ENCODE measurements at places on chromosomes 13 and 19.

- DNase-seq = no peak
Measured at GRCh38 chr19:4861147-4861546, 6.3 kb downstream of the PLIN3 start.

DNA sequence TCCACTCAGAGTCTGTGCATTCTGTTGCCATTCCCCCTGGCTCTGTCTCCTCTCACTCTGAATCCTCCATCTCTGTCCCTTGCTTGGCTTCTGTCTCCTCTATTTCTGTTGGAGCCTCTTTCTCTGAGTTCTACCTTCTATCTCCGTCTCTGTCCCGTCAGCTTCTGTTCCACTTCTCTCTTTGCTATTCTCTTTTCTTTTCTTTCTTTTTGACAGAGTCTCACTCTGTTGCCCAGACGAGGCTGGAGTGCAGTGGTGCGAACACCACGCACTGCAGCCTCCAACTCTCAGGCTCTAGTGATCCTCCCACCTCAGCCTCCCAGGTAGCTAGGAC, 33.8 kb upstream of the LRRC4B start:
- DNase-seq = no peak

DNA sequence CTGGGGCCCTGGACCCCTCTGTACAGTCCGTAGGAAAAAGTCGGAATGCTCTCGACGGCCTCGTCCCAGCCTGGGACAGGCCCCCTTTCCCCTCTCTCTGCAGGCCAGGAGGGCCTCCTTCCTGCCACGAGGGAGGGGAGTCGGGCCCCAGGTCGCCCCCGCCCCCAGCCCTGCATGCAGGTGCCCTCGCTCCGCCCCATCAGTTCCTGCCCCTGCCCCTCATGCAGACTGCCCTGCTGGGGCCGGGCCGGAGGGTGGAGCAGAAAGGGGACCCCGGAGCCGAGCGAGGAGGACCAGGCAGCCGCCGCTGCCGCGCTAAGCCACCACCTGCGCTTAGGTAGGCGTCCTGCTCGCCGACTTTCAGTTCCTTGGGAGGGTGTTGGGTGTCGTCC, 7.3 kb downstream of the LYL1 start:
- no peak for DNase-seq

DNA sequence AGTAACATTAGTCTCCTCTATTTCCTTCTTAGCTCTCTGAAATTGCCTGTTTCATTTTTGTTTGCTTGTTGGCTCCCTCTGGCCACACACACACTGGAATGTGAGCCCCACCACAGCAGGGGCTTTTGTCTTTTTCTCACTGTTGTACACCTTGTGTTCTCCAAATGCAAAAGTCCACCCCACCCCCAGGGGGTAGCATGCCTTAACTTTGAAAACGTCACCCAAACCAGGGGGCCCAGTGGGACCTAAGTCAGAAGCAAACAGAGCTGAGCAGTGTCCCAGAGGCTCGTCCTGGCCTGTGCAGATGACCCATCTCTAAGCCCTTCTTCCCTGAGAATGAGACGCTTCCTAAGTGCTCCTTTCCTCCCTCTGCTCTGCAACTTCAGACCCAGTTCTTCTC, 614.1 kb downstream of the UQCRFS1 start:
- DNase-seq = no peak

DNA sequence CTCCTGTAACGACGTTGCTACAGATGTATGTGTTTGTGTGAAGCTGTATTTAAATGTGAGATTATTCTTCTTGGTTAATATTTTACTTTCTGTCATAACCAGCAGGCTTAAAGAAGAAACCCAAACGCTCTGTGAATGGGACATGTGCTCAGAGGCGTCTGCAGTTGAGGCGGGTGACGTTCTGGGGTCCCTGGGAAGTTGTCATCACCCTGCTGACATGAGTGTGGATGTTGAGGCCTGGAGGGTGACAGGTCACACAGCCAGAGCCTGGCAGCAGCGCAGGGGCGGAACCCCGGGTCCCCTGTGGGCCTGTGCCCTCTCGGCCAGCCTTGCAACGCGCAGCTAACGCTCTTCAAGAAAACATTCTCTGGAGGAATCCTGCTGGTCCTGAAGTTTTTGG, 16.6 kb downstream of the RASA3 start:
- DNase-seq = no peak

Data from non-pigmented ciliary epithelial cell (primary cell).